ENCODE measurements at places on chromosomes 5 and 9.

- peak; percentile 78 for DNase-seq
Observed at GRCh38 chr9:98410185-98410697, 154.8 kb upstream of the TBC1D2 start.

DNA sequence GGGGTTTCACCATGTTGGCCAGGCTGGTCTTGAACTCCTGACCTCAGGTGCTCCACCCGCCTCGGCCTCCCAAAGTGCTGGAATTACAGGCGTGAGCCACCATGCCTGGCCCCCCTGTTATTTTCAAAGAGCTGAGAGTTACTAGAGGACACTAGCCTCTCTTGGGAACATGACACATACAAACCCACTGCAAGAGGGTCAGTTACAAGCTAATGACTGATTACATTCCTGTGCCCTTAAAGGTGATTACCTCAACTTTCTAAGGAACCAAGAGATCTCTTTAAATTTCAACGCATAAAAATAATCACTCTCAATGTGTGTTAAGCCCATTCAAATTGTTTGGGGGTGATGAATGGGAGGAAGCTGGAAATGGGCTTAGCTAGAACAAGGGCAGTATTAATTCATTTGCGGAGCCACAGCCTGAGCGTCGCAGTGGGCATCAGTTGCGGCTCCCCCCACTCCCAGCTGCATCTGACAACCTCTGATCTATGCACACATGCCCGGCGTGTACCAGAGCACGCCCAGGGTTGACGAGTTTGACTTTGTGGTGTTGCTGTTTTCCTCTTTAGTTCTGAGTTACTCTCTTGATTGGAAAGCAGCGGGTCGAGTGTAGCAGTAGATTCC is 146.9 kb downstream of the GOLPH3 start:
- DNase-seq: no peak

DNA sequence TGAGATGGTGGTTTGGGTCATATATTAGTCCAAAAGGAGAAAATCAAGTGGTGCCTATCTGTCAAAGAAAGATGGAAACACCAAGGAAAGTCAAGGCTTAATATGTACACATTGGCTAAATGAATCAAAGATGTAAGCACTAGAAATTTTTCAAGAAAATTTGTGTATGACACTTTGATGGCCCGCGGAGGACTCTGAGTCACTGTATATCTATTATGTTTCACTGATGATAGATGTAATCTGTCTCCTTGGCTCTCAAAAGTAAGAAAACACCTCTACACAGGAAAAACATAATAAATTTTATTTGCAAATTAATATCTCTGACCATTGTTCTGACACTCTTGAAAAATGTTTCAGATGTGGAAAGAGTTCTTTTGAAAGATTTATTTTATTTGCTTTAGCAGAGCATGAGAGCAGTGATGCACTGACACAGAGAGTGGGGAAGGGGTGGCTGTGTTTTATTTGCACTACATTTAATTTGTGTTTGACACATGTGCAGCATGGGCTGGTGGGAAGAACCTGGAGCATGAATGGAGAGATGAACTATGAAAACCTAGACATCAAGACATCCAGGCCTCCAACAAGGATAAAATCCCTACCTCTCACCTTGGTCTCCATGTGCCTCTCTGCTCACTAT is 180.8 kb upstream of the GAS1 start:
- DNase-seq: no peak

GRCh38 chr5:168691891-168692290 is 112.7 kb upstream of the PANK3 start:
- DNase-seq: no peak

DNA sequence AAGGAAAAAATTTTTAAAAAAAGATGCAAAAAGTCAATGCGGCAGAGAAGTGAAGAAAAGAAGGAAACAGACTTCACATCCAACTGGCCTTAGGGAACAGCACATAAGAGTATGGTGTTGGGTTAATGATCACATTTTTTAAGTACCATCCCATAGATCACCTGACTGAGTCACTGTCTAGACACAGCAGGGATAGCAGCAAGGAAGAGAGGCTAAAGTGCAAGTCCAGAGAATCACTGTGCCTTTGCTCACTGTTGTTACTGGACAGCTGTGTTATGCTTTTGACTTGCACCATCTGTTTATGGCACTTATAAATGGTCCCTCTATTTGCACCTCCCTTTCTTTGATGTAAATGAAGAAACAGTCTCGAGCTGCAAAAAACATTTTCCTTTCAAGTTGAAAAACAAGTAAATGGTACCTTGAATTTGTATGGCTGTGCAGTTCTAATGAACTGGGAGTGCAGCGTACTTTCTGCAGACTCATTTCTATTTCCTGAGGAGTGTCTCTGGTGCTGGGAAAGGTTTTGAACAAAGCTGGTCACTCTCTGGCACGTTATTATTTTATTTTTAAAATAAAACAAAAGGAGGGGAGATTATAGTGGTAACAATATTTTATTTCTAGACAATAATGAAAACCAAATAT is 84.2 kb downstream of the TRPM6 start:
- no peak for DNase-seq

GRCh38 chr5:1842004-1842819 is 40.5 kb downstream of the IRX4 start:
- DNase-seq: no peak

DNA sequence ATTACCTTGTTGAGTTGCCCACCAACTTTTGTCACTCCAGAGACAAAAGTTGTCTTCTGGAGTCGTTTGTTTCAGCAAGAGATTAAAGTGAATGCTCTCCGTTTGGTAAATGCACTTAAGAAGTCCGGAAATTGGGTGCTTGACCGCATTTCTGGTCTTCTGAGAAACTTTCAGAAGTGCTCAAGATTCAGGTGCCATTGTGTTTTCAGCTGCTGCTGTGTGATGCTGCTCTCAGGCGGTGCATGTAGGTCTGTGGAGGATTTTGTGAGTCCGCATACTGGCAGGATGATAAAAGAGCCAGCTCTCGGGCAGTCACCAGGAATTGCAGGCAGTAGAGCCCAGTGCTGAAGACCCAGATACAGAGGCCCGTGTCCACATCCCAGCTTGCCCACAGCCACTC is 5.9 kb upstream of the NFIL3 start:
- no peak for DNase-seq

GRCh38 chr5:135230251-135230925 is 168.6 kb downstream of the MACROH2A1 start:
- no peak for DNase-seq

DNA sequence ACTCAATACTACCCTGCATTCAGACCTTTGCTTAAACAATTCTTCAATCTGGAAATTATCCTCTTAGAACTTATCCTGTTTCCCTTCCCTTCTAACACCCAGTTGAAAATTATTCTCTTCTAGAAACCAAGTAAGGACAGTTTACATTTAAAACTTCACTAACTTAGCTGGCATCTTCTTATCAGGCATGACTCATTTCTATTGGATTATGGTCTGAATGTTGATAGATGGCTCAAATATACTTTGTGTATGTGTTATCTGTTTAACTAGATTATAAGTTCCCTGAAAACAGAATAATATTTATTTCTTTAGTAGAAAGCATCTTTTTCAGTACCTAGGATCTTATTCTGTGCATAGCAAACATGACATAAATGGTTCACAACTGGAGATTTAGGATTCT is 161.9 kb downstream of the PPP2R2B start:
- DNase-seq: no peak
